Stimulated activated CD8-positive, alpha-beta memory T cell treated with anti-CD3 and anti-CD28 coated beads, Interleukin-4, amount 100 ng/mL, for 24 hours (primary cell): ENCODE measurements at places on chromosomes 3 and 15.

DNA sequence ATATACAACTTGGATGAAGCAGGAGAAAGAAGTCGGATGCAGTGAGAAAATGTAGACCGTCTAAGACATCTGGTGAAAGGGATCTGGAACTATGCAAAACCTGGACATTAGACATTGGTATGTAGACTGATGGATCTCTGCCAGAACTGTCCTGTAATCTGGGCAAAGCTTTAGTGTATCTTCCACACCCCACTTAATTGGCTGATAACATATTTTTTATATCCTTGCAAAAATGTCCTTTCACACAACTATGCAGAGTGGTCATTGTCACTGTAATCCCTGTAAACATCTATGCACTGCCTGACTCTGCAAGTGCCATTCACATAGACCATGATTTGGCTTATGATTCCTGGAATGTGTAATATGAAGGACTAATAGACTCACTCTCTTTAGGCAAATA lies 163.1 kb downstream of the TUSC7 start:
- DNase-seq: no peak

DNA sequence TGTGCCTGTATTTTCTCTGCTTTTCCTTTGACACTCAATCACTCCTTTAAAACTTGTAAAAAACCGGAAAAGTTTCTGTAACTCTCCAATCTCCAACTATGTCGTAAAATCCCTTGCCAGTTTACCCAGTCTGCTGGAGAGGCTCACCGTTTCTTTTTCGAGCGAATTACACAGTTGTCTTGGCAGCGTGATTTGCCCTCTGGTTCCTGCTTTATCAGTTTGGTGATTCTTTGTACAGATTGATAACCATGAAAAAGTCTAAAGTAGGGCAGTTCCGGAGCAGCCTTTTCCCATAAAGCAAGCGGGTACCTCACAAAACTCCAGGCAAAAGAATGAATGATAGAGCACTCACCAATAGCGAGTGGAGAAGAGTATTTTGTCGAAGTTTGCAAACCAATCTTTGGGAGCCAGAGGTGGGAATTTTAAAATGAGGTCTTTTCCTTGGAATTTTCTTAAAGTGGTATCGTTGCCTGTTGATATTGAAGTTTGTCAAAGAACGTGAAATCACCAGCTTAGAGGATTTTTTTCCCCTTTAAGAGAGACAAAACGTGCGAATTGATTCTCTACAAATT lies at the start of gene TTC23:
Gene TTC23, minus strand, starts transcription at position 312 of the 572 bp plus-strand sequence. CDS start 20,869 bp downstream, outside the sequence.
- DNase-seq: no peak

- DNase-seq: peak; percentile 26
Observed at GRCh38 chr3:52052831-52053306, 3.5 kb downstream of the DUSP7 start.

GRCh38 chr3:129463716-129464115 lies 23.7 kb downstream of the IFT122 start:
- DNase-seq: no peak

GRCh38 chr3:183698756-183699155 lies 1.2 kb downstream of the YEATS2 start:
- DNase-seq: no peak

DNA sequence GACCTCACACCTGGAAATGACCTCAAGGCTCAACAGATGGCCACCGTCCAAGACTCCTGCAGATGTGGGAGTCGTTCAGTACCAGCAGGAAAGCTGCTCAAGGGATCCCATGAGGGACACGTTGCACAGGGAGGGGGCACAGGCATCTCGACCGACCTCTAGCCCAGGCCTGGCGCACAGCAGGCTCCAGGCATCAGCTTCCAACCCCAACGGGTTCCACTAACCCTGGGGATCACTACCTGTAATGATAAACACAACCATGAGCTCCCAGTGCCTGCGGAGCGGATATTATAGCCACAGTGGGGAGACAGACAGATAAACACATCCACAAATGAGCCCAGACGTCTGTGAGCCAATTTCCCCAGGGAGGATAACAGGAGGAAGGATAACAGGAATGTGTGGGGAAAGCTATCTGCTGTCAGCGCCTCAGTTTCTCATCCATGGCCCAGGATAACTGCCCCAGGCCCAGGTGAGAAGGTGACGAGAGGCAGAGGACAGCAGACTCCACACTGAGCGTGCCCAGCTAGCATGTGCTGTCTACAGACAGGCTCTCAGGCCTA lies 19.9 kb downstream of the NUP210 start:
- DNase-seq: no peak

GRCh38 chr3:141950572-141951493 lies 74.4 kb downstream of the ATP1B3 start:
- no peak for DNase-seq

DNA sequence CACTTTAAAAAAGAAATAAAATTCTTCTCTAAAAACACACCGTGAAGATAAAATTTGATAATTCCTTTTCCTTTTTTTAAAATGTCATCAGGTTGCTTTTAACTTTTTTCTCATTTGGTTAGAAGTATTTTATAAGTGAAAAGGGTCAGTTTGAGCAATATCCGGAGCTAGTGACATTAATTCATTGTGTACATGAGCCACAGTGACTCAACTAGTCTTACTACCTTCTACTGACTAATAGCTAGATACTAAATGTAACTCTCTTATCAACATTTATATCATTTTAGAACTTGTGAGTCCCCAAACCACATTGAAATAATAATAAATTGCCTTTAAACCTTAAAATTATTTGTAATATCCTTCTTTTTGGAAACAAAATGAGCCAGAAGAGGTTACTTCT lies 101.2 kb upstream of the ZBTB20 start:
- DNase-seq: no peak

- peak; percentile 33 for DNase-seq
Observed at GRCh38 chr3:136818191-136818768, 646 bp upstream of the SLC35G2 start.

- DNase-seq: no peak
Observed at GRCh38 chr15:52502608-52503007, 26.1 kb downstream of the MYO5A start.

DNA sequence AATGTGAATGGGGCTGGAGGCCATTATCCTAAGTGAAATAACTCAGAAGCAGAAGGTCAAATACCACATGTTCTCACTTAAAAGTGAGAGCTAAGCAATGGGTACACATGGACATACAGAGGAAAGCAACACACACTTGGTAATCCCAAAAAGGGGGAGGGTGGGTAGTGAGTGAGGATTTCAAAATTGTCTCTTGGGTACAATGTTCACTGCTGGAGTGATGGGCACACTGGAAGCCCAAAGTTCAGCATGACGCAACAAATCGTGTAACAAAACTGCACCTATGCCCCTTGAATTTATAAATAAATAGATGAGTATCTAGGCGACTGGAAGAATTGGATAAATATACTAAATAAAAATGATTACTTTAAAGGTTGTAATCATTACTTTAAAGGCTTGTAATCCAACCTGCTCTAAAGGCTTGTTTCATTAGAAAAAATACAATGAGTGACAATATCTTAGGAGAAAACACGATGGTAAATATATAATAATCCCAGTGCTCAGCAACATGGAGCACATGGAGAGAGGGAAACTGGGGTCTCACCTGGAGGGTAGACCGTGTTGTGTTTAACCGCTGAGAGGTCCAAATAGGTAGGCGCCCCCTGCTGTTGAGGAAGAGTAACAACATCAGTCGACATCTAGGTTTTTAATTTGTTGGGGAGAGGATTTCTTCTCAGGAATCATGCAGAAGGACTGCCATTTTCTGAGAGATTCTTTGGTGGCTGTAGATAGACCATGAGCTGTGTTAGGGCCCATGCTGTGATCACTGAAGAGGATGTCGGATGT lies 78.5 kb upstream of the ROBO1 start:
- no peak for DNase-seq

- DNase-seq: no peak
Observed at GRCh38 chr3:47065058-47065457, 85.6 kb downstream of the NBEAL2 start.

GRCh38 chr15:93040288-93041158 lies 48.5 kb downstream of the RGMA start:
- DNase-seq: no peak

DNA sequence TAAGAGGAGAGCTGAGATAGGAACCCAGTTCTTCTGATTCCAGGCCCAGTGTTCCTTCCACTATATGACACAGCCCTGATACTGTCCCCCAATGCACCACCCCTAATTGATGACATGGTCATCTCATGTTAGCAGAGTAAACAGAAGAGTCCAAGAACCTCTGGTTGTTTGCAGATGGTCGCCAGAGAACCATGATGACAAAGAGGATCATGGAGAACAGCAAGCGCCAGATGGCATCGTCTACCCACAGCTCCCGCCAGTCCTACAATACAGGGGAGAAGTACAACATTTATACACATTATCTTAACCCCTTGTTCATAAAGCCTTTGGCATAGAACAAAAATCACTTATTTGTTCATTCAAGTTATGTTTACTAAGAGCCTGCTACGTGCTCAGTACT lies 18.5 kb upstream of the VPS39 start:
- no peak for DNase-seq

DNA sequence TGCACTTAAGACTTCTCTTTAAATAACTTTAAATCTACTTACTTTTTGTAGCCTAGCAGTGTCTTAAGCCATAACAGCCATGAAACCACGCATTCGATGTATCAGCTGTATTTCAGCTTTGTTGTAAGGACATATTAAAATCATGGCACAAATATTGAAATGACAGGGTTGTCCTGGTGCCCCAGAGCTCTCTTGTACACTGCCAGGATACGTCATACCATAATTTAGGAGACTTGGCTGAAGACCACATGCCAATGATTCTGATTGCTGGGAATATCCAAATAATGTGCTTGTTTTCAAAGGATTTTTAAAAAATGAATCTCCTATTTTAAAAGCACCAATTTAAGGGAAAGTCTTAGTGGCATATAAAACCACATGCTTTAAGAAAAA lies 265.4 kb downstream of the SLCO3A1 start:
- no peak for DNase-seq

DNA sequence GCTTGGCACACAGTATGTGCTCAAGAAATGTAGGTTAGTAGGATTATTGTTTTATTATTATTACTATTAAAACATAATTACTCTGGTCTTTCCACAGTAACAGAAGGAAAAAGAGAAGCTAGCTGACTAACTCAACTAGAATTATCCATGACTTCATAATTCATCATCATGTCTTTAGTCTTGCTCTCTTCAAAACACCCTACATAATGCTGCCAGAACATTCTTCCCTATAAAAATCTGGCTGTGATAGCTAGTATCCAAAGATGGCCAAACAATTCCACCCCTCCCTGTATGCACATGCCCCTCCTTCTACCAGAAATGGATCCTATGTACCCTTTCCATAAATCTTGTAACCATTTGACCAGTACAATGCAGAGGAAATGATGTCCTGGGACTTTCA lies 48.8 kb upstream of the SRGAP3 start:
- DNase-seq: no peak

DNA sequence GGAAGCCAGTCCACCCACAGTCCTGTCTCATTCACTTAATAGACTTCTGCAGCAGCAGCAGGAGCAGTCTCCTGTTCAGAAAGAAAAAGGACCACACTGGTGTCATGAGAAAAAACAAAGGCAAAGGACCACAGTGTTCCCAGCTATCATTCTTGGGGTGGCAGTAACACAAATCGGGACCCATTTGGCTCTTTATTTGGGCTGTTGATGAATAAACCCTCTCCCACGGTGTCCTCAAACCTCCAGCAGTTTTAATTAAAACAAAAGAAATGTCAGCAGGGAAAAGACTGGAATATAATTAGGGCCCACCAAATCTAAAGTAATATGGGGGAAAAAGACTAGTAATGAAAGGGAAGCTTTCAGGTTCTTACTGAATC lies 210.5 kb upstream of the SLC2A2 start:
- DNase-seq: no peak

DNA sequence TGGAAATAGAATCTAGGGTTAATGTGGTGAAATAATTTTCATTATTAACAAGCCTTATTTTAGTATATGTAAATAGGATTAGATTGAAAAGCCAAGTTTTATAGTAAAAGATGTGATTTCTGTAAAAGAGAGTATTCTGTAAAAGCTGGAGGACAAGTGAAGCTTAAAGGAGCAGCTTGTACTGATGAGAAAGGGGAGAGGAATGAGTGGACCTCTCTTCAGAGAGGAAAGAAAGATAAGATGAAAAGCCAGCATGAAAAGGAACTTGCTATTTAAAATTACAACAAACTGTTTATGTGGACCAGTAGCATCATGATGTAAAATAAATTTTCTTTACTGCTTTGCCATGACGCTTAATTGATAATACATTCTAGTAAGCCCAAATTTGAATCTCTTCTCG lies 18.5 kb downstream of the ALCAM start:
- no peak for DNase-seq

DNA sequence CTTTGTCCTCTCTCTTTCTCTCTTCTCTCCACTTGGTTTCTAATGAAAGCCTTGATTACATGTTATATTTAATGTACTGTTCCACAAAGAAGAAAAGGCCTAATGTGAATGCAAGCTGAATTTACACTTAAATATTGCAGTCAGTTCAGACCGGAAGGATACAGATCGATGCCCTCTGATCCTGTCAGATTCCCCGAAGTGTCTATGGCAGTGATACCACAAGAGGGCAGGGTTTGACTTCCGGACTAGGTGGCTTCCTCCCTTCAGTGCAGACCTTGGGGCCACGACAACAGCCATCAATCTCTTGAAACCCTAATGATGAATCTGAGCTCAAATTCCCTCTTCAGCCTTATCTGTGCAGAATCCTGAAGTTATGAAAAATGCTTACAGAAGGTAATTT lies 29.5 kb downstream of the AGTR1 start:
- DNase-seq: no peak

DNA sequence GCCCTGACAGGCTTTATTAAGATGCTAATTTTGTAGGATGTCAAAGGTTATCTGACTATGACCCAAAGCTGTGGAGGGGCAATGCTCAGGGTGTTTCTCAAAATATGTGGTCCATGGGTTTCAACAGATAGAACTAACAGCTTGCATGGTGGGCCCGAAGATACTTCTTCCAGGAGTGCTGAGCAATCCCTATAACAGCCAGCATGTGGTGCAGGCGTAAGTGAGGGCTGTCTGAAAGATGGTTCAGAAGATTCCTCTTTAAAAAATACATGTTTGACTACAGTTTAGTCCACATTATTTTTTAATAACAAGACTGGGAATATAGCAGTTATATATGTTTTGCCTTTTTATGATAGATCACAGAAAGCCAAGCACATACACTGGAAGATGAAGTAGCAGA lies 7.6 kb downstream of the SCG3 start:
- no peak for DNase-seq

GRCh38 chr3:101962055-101962454 lies 112.7 kb downstream of the NFKBIZ start:
- DNase-seq: no peak

DNA sequence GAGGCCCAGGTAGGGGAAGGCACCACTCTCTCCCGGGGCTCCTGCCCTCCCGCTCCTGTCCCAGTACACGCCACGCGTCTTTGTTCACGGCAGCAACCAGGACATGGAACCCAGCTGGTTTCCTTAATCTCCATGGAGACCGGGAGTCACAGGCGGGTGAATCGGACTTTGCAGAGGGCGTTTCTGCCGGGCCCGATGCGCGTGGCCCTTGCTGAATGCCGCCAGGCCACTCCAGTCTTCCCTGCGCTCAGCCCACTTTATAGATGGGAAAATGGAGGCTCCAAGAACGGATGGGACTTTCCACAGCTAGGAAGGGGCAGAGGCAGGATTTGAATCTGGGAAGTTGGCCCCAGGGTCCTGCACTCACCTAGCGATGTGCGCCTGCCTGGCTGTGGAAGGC lies 7.4 kb downstream of the PLXND1 start:
- no peak for DNase-seq
